Transverse colon (tissue), 4 donors: ENCODE measurements at places on chromosomes 2 and 18. TPM values are rescaled to one million over a fixed set of nuclear protein-coding genes. Genes with fewer than 3 reads are reported as not detected.

Gene SEPTIN2
- total RNA-seq = 205 TPM

Gene LCT
- not detected for total RNA-seq

Gene RNF138
- total RNA-seq = 18.3 TPM

Gene GPR45
- not detected for total RNA-seq

Gene PPIL3
- total RNA-seq = 18.1 TPM

Gene PLA2R1
- 1.4 TPM for total RNA-seq

Gene GPR75
- 3.2 TPM for total RNA-seq

Gene GREB1
- total RNA-seq = 0.20 TPM

Gene ABCB11
- 4.8 TPM for total RNA-seq

Gene GPR55
- 1.9 TPM for total RNA-seq

Gene LAMA1
- 2.9 TPM for total RNA-seq
